Astrocyte of the spinal cord (primary cell): ENCODE measurements at places on chromosomes 11 and 22.
A peak's percentile ranks its signal among the peaks of the same experiment; 100 is the strongest.

GRCh38 chr22:18060646-18061620 is 16.9 kb upstream of the PEX26 start:
- peak; percentile 19 for DNase-seq

GRCh38 chr22:24601217-24602104 is 1.5 kb upstream of the GGT1 start:
- DNase-seq = no peak

DNA sequence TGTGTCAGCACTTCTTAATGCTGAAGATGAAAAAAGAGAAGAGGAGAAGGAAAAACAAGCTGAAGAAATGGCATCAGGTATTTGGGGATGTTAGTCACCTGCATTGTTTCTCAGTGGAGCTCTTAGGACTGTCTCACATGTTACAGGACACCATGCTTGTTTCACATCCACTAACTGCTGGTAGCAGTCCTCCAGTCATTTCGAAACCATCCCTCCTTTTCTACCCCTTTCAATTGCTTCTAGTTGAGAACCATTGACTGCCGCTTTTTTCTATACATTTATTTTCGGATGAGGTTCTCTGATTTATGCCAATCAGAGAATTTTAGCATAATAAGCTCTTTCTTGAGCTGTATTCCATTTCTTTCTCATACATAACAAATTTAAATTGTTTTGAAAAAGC is 21.5 kb downstream of the BIRC2 start:
- DNase-seq = no peak

DNA sequence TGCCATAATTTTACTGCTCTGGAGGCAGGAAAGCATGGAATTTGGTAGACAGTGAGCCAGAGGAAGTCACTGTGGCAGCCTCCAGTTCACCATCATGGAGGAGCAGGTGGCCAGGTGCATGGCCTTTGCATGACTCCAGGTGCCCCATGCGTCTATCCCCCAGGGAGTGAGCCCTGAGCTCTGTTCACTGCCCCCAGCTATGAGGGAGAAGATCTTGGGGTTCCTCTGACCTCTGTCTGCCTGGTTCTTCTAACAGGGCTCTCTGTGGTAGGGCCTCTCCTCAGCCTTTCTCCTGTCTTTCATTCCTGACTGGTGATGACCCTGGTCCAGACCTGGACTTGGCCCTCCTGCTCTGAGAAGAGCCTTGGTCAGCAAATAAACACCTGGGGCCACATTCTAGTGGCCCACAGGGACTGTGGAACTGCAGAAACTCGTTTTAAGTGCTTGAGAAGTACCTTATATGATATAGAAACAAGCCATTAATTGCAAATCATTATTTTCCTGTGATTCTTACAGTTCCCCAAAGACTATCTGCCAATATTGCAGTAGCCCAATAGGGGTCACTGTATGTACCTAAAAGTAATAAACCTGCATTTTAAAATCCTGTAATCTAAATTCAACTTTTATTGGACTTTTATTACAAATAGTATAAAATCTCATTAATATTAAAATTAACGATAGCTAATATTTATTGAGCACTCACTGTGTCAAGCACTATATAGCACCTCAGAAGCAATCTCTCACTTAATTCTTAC is 120.0 kb upstream of the SYT13 start:
- DNase-seq = no peak

- DNase-seq = no peak
These were observed 10.4 kb upstream of the EMID1 start for GRCh38 chr22:29195118-29195963.

DNA sequence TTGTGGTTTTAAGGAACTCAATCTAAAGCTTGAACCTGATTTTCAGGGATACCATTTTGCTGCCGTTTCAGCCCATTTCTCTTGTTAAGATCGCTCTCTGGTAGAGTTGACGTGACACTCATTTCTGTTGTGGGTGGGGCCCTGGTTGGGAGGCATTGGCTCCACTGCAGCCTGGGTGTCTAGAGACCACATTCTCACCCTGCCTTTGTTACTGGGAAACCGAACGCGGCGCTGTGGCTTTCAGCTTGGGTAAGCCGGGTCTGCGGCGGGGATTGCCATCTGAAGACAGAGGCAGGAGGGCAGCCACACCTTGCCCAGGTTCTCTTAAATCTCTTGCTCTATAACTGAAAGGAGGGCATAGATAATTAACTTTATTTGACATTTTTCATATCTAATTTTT is 3.2 kb downstream of the EHF start:
- DNase-seq = no peak

- peak; percentile 56 for DNase-seq
These were observed 2.6 kb upstream of the HPX start for GRCh38 chr11:6443269-6444003.

GRCh38 chr11:122594986-122595645 is 60.4 kb upstream of the UBASH3B start:
- no peak for DNase-seq

GRCh38 chr11:67606093-67606491 is 644 bp upstream of the NDUFV1 start:
- no peak for DNase-seq

DNA sequence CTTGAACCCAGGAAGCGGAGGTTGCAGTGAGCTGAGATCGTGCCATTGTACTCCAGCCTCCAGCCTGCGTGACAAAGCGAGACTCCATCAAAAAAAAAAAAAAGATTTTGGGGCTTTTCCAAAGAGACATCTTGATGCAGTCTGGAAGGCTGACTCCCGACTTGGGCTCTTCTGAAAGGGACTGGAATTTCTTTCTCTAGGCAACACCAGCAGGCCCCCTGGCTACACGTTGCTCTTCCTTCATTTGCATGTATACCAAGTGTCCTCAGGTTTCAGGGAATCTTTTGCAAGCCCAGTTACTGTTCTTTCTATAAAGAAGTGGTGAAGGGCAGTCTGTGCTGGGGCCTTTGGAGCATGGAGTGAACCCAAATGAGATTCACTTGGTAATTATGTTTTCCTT is 211.0 kb downstream of the GRIK4 start:
- DNase-seq = no peak

DNA sequence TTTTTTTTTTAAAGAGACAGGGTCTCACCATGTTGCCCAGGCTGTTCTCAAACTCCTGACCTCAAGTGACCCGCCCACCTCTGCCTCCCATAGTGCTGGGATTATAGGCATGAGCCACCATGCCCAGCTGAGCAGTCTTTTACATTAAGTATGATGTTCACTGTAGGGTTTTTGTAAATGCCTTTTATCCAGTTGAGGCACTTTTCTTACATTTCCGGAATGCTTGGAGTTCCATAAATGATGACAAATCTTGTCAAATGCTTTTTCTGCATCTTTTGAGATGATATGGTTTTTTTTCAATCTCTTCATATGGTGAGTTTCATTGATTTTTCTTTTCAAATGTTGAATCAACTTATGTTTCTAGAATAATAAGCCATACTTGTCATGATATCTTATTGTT is 29.4 kb upstream of the CTTN start:
- no peak for DNase-seq

DNA sequence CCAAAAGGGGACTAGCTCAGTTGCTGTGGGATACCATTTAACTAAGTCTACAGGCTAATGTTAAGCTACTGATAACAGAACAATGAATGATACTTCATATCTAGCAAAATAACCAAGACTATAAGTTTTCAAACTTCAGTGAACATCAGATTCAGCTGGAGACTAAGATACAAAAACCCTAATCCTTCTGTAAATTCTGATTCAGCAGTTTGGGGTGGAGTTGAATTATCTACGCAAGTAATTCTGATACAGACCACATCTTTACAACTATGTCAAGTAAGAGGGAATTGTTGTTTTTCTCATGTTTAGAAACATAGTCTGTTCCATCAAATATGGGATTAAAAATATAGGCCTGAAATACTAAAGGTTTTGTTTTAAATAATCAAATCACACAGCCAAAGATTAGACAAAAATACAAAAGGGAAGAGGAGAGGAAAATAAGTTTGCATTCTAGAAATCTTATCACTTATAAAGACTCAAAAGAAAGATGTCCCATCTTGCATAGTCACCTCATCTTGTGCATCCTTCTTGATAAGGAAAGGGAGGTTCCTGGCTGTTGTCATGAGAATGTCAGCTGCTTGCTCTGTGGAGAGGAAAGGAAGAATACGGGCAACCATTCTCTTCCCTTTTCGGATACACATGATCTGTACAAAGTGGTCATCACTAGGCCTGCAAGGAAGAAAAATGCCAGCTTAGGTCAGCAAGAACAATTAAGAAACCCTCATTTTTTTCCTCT is 21.4 kb downstream of the PATL1 start:
- no peak for DNase-seq

DNA sequence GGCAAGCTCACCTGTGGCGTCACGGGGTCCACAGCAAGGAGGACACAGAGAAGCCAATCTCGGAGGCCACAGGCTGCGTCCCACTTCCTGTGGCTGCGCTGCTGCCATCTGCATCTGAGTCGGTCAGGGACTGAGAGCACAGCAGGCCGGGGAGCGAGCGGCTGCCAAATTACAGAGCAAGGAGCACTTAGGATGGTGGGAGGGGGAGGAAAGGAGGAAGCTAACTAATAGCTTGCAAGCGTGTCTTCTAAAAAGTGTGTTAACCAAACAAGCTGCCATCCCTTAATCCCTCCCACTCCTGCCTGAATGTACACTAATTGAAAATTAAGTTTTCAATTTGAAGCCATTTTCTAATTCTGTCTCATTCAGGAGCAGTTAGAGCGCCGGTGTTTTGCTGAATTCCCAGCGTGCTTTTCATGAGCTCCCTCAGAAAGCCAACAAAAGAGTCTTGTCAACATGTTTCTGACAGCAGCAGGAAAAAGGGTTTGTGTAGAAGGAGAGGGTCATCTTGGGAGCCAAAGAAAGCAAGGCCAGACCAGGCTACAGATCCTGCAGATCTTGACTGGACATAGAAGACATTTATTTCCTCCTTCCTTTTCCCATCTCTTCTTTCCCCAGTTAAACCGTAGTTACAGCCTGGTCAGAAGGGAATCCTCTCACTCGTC is 42.4 kb upstream of the API5 start:
- DNase-seq = no peak

DNA sequence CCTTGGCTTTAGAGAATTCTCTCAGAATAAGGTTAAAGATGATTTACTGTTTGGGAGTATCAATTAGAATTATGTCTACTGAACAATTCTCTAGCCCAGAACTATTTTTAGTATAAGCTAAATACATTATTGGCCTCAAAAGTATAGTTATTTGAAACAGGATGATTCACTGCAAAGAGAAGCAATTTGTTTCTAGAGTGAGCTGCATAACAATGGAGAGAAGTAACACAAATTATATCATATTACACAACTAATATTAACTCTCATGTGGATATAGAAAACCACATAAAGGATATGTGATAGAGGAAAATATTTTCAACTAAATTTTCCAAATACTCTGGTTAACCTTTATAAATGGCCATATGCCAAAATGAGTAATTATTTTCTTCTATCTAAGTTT is 24.9 kb downstream of the PGM2L1 start:
- peak; percentile 33 for DNase-seq

DNA sequence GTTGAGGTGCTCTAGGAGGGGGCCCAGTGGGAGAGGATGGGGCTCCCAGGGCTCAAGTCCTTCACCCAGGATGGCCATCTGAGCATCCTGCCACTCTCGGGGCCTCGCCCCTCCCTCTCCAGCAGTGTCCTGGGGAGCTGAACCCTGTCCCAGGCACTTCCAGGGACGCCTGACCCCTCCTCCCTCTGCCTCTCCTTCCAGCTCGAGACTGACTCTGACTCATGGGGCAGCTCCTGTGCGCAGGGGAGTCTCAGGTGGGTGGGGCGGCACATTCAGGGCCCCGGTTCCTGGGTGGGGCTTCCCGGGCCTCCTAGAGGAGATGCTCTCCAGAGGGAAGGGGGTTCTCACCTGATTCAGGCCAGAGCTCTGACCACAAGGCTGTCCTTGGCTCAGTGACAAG is 77.1 kb upstream of the IGLL5 start:
- DNase-seq = no peak

- no peak for DNase-seq
These were observed 197.8 kb downstream of the MAML2 start for GRCh38 chr11:96145163-96145585.

GRCh38 chr22:26086359-26086758 is 82.9 kb upstream of the SEZ6L start:
- no peak for DNase-seq

- no peak for DNase-seq
These were observed 50.2 kb downstream of the FLRT1 start for GRCh38 chr11:64085906-64086257.

DNA sequence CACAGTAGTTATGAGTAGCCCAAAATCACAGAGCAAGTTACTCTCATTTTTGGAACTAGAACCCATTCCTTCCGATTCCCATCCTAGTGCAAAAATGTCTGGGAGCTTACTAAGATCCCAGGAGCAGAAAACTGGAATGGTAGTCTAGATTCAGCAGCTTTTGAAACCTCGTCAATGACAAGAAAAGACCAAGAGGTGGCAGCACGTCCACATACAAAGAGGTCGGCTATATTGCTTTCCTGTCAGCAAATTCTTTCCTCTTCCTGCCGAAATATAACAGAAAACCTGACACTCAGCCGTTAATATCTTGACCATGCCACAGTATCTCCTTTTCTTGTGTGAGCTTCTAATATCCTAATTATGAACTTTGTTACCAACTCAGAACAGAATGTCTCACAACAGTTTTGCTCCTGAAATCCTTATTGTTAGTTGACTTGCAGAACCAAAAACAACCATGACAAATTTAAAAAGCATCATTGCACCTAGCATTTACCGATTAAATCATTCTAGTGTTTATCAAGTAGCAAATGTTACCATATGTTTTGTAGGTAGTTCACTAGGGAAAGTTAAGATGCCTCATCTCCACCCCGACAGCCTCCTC is 92.8 kb upstream of the OR9G4 start:
- peak; percentile 52 for DNase-seq
